ENCODE measurements at places on chromosomes 1 and 21.

DNA sequence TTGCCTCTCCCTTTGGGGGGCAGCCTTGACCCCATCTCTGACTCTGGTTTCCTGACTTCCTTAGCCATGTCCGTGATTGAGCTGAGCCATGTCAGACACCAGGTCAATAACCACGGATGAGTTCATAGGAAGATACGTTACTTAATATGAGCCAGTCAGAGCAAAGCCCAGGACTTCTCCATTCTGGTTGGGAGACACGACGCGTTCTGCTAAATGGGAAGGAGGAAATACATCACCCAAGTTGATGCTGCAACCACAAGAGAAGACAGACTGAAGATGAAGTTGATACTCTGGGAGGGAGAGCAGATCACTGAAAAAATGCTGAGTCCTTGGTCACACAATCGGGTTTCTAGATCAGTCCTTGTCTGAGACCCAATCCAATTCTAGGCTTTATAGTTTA, 90.9 kb downstream of the MATN1 start:
- no peak for DNase-seq

DNA sequence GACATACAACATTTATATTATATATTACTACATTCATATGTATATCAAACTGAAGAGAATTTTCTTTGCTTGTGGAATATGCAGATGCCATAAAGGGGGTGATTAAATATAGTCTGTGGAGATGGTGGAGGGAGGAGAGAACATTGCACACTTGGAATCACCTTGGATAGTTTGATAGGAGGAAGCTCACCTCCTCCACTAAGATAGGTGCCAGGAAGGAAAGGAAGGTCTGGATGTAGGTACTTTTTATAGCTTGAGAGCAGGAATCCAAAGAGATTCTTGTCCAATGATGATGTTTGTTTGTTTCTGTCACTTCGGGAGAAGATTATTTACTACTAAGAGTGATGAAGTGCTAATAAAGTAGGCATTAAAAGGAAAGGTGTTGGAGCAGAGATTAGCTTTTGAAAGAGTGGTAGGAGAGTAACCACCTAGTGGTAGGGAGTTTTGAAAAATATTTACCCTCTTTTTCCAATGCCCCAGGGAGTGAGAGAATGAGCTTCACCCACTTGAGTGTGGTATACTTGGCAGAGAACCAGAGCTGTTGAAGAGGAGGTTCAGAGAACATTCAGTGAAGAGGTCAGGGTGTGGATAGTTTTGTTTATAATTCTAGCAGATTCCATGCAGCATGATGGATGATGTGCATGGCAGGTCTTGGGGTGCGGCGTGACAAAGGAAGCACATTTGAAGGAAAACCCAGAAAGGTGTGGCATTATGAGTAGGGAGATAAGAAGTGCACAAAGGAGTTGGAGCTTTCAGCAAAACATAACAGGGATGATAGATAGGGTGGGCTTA, 145.0 kb downstream of the PATJ start:
- no peak for DNase-seq

GRCh38 chr1:42745851-42746250, 5.8 kb upstream of the CLDN19 start:
- no peak for DNase-seq

DNA sequence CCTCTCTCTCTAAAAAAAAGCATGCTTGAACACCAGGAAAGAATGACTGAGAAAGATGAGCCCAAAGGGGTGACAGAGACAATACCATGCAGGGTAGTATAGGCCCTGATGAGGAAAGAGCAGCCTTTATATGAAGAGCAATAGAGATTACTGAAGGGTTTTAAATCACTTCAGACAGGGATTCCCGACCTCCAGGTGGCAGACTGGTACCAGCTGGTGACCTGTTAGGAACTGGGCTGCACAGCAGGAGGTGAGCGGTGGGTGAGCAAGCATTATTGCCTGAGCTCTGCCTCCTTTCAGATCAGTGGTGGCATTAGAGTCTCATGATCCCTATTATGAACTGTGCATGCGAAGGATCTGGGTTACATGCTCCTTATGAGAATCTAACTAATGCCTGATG, 30.8 kb upstream of the GTF2B start:
- DNase-seq = no peak

GRCh38 chr21:25818121-25818520, 83.3 kb downstream of the GABPA start:
- DNase-seq = no peak

DNA sequence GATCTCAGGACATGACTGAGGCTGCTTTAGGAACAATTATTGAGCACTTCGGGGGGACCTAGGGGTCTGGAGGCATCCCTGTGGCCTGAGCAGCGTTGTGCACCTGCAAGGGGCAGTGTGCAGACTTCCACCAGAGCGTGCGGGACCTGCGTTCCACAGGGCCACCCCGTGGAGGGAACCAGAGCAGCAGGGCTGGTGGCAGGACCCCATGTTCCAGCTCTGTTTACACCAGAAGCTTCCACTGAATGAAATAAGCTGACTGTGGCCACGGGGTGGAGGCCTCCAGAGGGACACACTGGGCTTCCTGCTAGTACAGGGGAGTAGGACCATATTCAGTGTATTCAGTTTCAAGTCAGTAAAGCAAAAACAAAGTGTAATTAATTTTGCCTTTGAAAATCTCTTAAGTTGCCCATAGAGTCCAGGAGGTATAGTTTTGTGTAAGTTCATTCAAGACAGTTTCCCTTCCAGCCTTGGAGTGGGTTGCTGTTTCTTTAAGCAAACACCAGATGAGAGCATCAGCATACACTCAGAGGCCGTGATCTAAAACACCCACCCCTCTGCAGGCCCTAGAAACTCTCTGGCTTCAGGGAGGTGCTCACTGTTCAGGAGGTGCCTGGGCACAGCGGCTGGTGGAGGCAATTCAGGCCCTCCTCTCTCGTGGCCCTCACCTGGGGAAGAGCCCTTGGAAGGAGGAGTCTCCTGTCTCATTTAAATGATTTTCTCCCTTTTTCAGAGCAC, 16.6 kb downstream of the SLC1A7 start:
- no peak for DNase-seq

All from activated naive CD8-positive, alpha-beta T cell treated with anti-CD3 and anti-CD28 coated beads, Interleukin-2, amount 50 U/mL, for 24 hours (primary cell).